ENCODE measurements at places on chromosomes 2 and 18. TPM values are rescaled to one million over a fixed set of nuclear protein-coding genes. Genes with fewer than 3 reads are reported as not detected.

- no peak for DNase-seq
Observed at GRCh38 chr18:35438480-35439234, 59.1 kb downstream of the INO80C start.

The LYG2 gene
- total RNA-seq: not detected

The CCDC85A gene
- total RNA-seq: 6.8 TPM

The NYAP2 gene
- not detected for total RNA-seq

- no peak for DNase-seq
Observed at GRCh38 chr2:172462849-172463381, 35.5 kb downstream of the ITGA6 start.

DNA sequence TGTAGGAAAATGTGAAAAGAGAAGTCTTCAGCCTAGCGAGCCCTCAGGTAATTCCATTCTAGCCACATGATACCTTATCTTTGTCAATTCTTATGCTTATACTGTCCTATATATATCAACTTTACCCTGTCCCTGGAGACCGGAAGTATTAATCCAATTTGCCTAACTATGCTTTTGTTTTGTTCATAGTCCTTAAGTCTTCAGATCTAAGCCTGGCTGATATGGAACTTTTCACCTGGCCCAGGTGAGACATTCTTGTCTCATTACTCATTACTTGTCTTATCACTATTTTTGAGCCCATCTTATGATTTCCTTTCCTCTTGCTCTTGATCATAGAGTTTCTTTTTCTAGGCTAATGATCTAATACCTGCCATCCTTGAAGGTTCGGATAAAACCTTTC, 194.1 kb upstream of the FANCL start:
- no peak for DNase-seq

GRCh38 chr2:39260087-39260486, 16.3 kb upstream of the CDKL4 start:
- no peak for DNase-seq

DNA sequence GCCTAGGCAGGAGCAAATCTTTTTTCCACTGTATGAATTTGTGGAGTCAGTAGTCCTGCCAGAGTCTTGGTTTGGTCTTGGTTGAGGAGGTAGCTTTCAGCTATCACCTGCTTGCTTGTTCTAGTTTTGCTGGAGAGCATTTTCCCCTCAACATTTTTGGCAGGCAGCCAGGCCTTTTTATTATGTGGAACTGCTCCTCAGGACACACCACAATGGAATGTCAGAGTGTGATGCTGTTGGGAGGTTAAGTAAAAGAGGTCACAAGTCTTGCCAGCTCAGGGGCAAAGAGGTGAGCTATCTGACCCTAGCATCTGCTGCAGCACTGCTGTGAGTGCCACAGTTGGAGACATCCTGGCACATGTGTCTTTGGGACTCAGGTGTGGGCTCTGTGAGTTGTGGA, 258.0 kb downstream of the CNTNAP5 start:
- no peak for DNase-seq

The VPS4B gene
- 34.7 TPM for total RNA-seq

- DNase-seq: no peak
Observed at GRCh38 chr2:172974762-172975161, 100.9 kb upstream of the MAP3K20 start.

DNA sequence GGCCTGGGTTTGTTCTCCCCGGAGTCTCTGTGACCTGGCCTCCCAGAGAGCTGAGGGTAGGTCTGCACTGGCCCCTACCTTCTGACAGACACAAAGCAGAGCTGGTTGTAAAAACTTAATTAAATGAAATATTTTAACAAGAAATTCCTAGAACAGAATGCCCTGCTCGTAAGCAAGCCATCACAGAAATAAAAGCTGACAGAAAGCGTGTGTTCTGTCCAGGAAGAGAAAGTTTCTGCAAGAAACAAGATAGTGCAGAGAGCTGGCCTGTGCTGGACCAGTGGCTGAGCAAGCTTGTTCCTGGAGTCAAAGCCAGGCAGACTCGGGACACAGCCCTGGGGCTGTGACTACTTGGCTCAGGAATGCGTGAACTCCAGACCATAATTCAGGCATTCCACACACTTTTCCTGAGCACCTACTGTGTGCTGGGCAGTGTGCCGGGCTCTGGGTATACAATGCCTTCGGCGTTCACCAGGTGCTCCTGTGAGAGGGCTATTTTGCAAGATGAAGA, 51.6 kb downstream of the APOB start:
- DNase-seq: no peak

DNA sequence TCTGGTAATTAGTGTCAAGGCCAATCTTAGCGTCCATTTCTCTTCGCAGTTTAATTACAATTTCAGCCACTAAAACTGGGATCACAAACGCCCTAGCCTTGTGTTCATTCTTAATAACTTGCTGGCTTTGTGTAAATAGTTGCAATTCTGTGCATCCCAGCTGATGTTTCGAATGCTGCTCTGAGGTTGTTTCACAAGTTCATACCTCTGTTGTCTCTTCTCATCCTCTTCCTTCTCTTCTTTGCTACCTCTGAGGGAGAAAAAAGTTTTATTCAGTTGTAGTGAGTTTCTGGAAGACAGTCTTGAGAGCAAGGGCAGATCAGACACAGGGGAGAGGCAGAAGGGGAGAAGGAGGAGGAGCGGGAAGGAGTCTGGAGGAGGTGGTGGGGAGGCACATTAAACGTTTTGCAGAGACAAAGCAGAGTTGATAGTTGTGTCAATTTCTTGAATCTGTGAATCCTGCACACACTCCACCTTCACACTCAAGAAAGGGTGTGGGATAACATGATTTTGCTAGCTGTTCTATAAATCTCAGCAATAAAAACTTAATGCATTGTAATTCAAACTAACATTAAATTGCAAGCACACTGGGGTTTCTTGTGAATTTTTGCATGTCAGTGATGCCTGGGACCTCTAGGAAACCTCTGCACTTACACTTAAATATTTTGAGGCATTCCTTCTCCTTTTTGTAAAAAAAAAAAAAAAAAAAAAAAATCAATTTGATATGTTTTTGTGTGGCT, 6.8 kb downstream of the MEIS1 start:
- no peak for DNase-seq

The PLEK gene
- 5.1 TPM for total RNA-seq

DNA sequence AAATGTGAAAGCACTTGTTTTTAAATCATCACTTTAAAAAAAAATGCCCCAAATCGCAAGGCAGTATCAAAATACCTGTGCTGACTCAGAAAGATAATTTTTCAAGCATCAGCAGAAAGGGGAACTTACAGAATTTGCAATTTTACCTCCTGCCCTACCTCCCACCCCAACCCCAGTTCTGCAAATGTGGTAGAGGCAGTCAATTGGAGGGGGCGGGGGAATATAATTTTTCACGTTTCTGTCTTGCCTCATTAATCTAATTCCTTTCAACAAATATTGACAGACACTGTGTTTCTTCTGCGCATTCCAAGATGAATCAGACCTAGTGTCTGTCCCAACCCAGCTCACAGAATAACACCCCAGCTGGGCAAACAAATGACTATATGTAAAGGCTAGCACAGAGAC, 76.8 kb downstream of the ALPK2 start:
- no peak for DNase-seq

DNA sequence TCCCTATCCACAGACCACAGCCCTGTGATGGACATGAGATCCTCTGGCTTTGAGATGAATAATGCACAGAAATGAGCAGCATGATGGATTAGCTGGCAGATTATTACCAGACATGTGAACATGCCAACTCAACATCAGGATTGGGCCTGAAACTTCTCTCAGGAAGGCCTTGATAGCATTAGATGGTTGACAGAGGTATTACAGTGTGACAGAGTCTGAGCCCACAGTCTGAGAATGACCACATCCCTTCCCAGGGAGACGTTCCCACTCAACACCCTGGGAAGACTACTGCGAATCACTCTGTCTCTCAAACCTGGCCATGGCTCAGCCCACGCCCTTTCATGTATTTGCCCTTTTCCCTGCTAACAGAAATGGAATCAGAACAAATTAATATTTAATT, 66.9 kb downstream of the BCL11A start:
- DNase-seq: no peak

- no peak for DNase-seq
Observed at GRCh38 chr2:239756031-239756789, 268.9 kb downstream of the NDUFA10 start.

Data from ovary (tissue), 10 donors.